ENCODE measurements at places on chromosomes 7 and 10.

- no peak for DNase-seq
Observed at GRCh38 chr7:96118449-96119001, 203.4 kb downstream of the SLC25A13 start.

DNA sequence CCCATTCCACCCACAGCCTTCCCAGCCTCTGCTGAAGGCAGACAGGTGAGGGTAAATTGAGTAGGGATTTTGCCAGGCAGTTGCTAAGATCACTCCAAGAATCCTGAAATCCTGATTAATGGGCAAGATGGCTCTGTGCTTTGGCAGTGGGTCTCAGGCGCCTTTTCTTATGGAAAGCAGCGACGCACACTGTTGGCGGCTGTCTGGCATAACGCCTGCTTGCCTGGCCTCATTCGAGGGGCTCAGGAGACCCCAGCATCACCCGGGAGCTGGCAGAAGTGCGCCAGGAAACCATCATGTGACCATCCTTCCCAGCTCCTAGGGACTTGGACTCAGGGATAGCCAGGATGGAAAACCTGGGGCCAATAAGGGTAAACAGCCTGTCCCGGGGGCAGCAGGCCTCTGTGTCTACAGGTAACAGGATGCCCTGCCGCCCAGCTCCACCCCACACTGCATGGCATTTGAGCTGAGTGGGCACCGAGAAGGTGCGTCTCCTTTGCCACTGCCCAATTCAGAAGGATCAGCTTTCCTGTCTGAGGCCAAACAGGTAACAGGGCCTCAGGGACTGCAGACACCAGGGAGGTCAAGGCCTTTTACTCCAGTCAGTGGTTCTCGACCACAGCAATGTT lies 98.6 kb downstream of the FAM53B start:
- DNase-seq, result no peak

- no peak for DNase-seq
Observed at GRCh38 chr7:82015751-82016150, 245.9 kb upstream of the HGF start.

GRCh38 chr10:110169586-110169985 lies 37.8 kb upstream of the MXI1 start:
- no peak for DNase-seq

GRCh38 chr7:22842383-22842941 lies 19.8 kb upstream of the TOMM7 start:
- no peak for DNase-seq

DNA sequence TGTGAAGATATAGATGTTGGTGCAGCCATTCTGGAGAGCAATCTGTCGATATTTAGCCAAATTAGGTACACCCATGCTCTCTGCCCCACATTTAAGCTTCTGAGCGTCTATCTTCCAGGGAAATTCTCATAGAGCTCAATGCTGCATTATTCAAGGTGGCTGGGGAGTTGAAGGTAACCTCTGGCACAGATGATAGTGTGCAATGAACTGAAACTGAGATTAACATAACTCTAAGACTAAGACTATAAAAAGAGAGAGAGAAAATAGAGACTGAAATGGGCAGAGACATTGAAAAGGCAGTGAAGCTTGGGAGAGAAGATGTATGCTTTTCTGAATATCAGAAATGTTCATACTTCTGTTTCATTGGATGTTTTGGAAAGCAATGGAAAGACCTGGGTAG lies 1197.0 kb upstream of the AUTS2 start:
- no peak for DNase-seq

- DNase-seq, result no peak
Observed at GRCh38 chr10:45624724-45625123, 47.8 kb downstream of the ZFAND4 start.

DNA sequence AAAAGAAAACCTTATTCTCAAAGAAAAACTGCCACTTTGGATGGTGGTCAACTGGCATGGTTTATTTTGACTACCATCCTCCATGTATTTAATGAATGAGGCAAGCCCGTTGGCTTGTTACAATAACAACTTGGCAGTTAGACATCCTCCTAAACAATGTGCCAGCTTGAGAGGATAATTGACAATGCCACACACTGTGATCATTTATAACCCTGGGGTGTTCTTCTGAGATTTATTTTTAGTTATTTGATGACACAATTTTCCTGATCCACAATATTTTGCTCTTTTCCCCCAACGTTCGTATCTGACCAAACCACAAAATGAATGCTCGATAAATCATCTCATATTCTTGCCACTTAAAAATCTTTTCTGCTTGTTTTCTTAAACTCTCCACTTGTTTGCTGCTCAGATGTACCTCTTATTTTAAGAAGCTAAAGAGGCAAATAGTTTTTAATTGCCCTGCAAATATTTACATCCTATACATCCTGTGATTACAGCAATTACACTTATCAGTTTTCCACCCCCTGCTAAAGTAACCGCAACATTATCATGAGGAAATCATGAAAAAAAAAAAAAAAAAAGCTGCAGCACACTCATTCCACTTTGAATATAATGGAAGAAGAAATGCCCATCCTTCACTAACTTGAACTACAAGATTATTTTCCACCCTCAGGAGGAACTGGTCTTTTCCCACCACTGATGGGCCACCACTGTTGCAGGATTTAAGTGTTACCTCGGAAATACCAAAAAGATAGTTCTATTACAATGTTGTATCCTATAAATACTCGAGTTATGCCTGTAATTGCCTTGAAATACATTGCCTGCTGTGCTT lies 119.9 kb downstream of the MBL2 start:
- no peak for DNase-seq

DNA sequence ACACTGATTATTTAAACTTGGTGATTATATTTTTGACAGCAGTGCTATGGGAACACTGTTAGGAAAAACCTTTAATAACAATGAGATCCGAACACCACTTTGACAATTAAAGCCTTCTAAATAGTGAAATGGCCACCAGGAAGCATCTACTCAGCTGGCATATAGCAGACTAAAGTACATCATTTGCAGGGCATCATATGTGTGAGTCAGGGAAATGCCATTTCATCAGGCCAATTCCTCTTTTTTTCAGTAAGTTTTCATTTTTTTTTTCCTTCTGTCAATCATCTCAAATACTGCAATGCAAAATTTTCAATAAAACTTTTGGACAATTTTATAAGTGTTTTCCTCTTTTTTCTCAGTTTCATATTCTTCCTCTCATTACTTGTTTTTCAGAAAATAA lies 521.4 kb upstream of the SEMA3D start:
- no peak for DNase-seq

DNA sequence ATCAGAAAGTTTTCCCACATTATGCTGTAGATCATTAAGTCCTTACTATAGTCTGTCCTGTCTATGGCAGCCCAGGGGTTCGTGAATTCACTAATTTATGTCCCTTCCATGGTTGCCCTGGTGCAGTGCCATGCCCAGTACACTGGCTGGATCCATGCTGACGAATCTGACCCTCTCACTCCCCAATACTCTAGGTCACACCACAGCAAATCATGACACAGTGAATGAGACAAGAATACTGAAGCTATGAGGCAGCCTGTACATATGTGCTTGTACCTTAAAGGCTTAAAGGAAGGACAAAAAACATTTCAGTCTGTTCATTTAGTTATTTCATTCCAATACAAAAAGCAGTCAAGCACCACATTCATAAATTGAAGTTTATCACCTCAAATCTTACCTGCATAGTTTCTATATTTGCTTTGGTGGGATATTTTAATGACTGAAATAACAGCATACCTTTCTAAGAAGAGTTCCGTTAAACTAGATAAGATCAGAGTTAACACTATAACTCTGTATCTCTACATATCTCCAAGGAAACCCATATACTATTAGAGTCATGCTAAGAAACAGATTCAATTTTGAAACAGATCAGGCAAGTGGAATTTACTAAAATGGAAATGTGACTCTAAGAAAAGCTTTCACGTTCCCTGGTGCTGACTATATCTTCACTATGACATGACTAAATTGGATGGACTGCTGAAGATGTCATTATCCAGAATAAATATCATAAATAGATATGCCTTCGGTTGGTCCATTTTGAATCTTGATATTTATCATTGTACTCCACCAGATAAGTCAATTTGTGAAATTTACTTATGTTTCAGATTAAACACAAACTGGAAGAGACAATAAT lies 36.7 kb downstream of the OSBPL3 start:
- no peak for DNase-seq

- DNase-seq, result no peak
Observed at GRCh38 chr10:81498011-81498551, 376.9 kb upstream of the NRG3 start.

- DNase-seq, result no peak
Observed at GRCh38 chr10:62261666-62262065, 7.0 kb downstream of the RTKN2 start.

GRCh38 chr10:65894961-65895360 lies 1030.9 kb upstream of the LRRTM3 start:
- no peak for DNase-seq

- no peak for DNase-seq
Observed at GRCh38 chr10:85284778-85285770, 956.7 kb downstream of the CCSER2 start.

DNA sequence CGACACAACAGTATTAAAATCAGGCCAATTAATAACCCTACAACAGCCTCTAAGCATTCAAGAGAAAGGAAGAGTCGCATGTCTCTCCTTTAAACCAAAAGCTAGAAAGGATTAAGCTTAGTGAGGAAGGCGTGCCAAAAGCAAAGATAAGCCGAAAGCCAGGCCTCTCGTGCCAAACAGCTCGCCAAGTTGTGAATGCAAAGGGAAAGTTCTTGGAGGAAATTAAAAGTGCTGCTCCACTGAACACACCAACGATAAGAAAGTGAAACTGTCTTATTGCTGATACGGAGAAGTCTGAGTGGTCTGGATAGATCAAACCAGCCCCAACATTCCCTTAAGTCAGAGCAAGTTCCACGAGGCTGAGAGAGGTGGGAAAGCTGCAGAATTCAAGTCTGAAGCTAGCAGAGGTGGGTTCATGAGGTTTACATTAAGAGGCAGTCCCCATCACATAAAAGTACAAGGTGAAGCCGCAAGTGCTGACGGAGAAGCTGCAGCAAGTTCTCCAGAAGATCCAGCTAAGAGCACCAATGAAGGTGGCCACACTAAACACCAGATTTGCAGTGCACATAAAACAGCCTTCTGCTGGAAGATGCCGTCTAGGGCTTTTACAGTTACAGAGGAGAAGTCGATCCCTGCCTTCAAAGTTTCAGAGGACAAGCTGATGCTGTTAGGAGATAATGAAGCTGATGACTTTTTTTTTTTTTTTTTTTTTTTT lies 194.8 kb downstream of the MAD1L1 start:
- no peak for DNase-seq

GRCh38 chr10:50552308-50552707 lies 71.4 kb downstream of the SGMS1 start:
- no peak for DNase-seq

DNA sequence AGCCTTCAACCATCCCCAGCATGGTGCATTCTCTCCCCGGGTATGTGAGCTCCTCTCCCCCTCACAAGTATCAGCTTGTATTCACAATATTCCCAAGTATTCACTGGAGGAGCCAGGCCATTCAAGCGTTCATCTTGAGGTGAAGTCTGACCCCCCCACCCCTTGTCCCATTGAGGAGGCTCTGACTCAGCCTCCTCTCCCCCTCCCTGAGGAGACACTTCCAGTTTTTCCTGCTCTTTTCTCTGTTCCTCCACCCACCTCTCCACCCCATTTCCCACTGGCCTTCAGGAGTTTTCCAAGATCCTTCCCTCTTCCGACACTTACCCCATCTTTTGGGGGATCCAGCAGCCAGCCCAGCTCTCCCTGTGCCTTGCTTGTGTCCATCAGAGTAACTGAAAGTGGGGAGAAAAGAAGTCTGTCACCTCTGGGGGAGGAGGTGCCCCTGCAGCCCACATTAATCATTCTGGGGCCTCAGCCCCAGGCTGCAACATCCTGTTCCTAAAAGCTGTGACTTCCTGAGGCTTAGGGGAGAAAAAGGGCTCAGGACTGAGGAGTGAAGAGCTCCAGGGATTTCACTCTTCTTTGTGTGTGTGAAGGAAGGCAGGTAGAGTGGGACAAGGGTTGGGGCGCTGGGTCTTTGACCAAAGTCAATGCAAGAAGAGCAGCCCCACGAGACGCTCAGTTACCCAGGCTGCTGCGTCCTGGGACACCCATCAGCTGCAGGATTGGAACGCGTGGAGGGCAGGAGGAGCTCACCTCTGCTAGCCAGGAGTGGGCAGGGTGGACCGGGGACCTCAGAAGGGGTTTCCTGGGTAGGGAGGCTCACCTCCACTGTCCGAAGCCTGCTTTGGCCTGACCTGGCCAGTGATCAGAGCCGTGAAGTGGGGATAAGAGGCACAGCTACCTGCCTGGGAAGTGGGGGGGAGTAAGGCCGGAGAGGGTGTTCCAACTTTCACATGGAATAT lies 1.1 kb downstream of the EPHA1 start:
- DNase-seq, result no peak

- DNase-seq, result no peak
Observed at GRCh38 chr7:78141522-78142281, 343.1 kb downstream of the PHTF2 start.

DNA sequence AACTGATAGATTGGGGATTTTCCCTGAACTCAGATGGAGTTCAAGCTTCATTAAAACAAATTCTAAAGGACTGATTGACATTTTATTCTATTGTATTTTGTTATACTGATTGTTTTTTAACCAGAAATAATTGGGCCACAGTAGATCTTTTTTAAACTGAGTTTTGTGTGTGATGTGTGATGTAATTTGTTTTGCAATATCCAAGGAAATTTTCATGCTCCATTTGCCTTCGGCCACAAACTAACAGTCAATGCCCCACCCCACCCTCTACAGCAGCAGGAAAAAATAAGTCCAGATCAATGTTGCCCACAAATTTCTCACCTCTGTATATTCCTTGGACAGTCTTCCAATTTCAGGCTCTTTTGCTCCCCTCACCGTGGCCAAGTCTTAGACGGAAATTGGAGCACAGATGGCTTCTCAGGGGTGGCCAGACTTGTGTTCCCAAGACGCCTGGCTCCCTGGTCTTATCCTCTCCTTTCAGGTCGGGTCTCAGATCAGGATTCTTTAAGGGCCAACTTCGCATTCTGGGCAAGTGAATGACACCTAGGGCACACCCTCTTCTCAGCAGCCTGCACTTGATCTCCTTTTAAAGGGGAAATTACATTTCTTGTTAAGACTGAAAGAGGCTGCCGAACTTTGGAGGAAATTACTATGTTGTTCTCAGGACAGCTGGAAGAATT lies at the start of gene SVOPL:
TSS of gene SVOPL (minus strand) at position 506 of the 680 bp plus-strand sequence. CDS start 22,317 bp downstream, outside the sequence.
- DNase-seq, result no peak

DNA sequence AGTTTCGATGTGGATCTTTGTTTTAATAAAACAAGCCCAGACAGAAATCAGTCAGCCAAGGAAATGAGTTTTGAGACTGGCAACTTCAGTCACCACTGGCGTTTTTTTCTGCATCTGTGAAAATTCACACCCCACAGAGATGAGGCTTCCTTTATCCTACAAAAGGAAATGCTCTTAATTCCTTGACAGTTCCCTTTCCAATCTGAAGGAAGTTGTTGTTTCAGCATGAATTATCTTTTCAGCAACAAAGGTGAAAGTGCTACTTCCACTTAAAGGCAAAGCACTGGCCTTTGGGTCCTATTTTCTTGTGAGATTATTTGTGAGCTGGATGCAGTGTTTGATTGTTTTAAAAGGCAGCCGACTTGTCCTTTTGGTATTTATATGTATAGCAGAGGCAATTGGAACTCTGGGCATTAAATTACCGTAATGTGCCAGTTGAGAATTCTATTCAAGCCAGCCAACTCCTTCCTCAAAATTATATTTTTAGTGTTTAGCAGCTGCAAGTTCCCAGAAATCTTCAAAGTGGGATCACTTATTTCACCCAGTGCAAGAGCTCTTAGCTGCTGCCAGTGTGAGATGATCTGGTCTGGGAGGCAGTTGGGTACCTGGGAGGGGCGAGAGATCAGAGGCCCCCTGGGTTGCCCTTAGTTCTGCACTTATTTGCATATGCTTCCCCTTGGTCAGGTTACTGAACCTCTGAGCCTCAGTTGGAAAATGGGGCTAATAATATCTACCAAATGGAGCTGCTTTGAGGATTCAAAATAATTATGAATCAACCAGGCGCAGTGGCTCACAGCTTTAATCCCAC lies 427.1 kb downstream of the GALNT17 start:
- DNase-seq, result no peak

All from NCI-H1092 (cell line).